ENCODE measurements at places on chromosomes 7 and 10.

GRCh38 chr10:100907773-100908363 is 4.9 kb upstream of the SLF2 start:
- DNase-seq, result no peak

GRCh38 chr10:117175215-117175900 is 21.9 kb upstream of the KCNK18 start:
- no peak for DNase-seq

GRCh38 chr7:32516551-32517100 is 21.3 kb downstream of the AVL9 start:
- peak; percentile 22 for DNase-seq

GRCh38 chr7:105980645-105981396 is 17.8 kb downstream of the CDHR3 start:
- no peak for DNase-seq

- no peak for DNase-seq
These were observed 143.2 kb upstream of the RET start for GRCh38 chr10:42933448-42934340.

DNA sequence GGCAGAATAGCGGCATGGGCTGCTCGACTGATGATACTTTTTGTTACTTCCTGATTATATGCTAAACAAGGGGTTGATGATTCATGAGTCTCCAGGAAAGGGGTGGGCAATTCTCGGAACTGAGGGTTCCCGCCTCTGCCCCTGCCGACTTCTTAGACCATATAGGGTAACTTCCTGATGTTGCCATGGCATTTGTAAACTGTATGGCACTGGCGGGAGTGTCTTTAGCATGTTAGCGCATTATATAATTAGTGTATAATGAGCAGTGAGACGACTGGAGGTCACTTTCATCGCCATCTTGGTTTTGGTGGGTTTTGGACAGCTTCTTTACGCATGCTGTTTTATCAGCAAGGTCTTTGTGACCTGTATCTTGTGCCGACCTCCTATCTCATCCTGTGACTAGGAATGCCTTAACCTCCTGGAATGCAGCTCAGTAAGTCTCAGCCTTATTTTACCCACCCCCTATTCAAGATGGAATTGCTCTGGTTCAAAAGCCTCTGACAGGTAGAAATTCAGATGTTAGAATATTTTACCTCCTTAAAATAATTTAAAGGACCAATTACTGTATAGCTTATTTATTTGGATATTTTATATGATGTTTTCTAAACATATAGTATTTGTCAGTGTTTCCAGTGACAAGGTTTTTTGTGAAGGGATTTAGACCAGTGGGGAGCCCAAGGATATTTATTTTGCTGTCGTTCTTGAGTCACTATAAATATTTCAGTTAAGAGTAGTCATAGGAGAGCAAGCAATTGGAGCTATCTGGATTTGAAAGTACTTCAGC is 90.1 kb upstream of the PIK3CG start:
- no peak for DNase-seq

- DNase-seq, result peak; percentile 58
These were observed 28.4 kb downstream of the CDK6 start for GRCh38 chr7:92808006-92808405.

DNA sequence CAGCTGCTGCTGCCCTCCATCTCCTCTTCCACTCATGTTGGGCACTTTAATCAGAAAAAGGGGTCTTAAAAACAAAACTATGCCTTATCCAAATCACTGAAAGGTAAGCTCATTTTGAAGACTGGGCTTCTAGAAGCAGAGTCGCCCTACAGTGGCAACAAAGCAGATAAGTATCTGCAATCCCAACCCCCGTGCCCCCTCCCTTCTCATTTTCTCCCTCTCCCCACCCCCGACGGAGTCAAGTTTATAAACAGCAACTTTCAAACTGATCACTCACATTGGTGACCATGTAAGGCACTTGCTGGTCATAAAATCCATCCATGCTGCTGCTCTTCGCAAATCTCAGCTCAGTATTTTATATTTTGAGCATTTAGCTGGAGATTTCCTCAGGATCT is 738 bp downstream of the ETV1 start:
- DNase-seq, result no peak

- DNase-seq, result peak; percentile 56
These were observed 1378.7 kb downstream of the XPNPEP1 start for GRCh38 chr10:108544500-108545120.

- DNase-seq, result peak; percentile 65
These were observed 156.6 kb upstream of the LYZL2 start for GRCh38 chr10:30786131-30786530.

DNA sequence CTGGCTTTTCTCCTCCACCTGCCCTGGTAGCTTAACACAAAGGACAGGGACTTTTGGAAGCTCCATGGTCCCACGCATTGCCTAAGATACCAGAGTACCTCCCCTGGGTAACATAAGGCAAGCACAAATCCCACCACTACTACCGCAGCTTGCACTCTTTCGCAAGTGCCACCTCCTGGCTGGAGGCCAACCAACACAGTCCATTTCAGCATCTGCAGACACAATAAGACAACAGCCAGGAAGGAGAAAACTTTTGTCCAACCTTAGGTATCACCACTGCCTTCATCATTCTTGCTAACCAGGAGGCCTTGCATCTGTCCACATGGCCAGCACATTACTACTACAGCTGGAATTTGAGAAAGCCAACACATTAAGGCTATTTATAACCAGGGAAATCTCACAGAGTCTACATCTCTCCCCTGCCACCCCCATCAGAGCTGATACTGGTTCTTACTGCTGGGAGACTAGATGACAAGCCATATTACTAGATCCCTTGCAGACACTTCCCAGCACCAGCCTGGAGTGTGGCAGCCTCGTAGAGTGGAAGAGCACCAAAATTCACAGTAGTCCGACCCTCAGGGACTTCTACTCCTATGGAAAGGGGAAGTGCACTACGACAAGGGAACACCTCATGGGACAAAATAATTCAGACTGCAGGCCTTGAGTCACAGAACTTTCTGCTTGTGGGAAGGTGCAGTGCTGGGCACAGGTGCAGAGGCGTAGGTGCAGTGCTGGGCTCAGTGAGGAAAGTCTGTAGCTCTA is 39.8 kb upstream of the CDK13 start:
- DNase-seq, result peak; percentile 56

DNA sequence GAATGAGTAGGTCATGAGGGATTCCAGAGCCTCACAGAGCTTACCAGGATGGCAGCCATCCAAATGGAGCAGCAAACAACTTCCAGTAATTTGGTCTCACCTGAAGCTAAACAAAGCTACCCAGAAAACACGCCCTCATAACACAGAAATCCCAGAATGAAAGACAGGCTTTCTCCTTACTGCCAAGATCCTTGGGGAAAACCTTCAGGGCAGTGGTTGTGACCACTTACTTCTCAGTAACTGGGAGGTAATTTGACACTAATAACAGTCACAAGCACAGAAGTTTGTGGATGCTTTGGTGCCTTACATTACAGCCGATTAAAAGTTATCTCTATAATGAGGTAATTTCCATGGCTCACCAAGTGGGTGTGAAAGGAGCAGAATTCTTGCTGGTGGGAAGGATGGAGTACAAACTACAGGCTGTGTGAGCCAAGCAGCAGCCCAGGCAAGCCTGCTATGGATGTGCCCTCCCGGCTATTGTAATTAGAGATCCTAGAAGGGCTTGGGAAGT is 10.4 kb downstream of the WDR91 start:
- DNase-seq, result peak; percentile 28

DNA sequence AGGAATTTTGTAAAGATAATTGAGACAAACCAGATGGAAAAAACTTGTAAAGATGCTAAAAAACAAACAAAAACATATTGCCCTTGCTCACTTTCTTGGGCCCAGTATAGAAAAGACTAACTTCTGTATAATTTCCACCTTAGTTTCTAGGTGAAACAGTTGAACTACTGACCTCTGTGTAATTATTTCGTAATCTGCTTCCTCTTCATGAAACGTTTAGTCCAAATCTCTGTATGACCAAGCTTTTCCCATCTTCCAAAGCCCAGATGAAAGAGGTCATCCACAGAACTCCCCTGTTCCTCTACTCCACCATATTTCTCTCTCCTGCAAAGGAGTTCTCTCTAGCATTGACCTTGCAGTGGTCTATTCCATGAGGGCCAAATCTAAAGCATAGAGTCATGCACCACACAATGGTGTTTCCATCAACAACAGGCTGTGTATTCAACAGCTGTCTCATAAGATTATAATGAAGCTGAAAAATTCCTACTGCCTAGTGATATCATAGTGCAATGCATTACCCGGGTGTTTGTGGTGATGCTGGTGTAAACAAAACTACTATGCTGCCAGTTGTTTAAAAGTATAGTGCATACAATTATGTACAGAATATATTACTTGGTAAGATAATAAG is 647.6 kb downstream of the TNS3 start:
- DNase-seq, result peak; percentile 31

- peak; percentile 83 for DNase-seq
These were observed 99.8 kb upstream of the AGBL3 start for GRCh38 chr7:134886353-134887057.

DNA sequence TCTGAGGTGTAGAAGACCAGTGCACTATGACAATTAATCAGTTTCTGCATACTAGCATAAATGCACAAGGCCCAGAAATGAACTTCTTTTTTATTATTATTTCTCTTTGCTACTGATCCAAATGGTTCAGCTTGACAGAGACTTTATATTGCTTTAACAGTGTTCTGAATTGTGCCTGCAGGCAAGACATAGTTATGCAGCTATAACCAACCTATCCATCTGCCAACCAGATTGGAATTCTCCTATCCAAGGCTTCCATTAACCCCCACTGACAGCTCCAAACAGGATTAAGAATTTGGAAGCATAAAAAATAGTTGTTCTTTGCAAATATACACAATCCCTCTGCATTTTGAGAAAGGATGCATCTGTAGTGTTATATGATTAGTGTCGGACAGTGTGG is 98.2 kb downstream of the BTRC start:
- DNase-seq, result no peak

GRCh38 chr10:1613511-1613910 is 123.8 kb downstream of the ADARB2 start:
- no peak for DNase-seq

DNA sequence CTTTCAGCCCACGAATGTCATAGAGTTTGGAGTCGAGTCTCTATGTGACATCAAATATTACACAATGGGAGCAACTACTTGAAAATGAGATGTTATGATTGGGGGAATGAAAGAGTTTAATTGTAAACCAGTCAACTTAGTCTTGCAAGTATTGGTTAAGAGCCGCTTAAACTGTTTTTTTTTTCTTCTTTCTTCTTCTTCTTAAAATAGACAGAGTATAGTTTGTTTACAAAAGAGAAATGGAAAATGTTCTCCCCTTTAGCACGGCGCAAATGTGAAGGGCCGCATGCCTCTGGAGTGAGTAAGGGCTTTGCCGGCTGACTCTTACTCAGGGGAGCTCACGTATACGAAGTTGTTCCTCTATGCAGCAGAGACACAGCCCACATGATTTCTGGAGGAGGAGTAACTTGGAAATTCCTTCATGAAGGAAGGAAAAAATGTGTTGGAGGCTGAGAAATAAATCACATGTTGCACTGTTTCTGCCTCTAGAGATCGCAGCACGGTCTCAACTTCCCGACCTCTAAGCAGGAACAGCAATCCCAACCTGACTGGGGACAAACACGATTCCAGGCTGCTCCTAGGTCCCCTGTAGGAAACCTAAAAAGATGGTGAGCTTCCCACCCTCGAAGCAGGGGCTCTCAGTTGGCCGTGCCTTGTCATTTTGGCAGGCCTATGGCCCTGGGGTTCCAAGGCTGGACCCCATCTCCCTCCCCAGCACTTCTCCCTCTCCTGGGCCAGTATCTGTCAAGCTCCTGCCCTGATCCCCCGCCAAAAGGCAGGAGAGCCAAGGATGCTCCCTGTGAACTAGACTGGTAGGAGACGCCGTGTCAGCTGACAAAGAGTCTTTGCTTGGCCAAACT is 44.8 kb downstream of the MYOF start:
- peak; percentile 100 for DNase-seq

DNA sequence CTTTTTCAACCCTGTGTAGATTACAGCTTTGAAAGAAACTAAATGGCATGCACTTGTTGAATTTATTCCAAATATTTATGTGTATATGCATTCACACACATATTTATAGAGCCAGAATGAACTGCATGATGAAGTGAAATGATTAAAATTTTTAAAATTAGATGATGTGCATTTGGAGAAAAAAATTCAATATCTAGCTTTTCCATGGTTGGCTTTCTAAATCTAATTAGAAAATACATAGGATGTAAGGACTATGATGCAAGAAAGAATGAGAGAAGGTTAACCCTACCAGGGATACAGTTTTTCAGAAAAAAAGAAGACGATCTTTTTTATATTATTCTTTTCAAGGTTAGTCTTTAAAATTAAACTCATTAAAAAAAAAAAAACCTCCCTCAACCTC is 204.5 kb downstream of the TRIL start:
- no peak for DNase-seq

DNA sequence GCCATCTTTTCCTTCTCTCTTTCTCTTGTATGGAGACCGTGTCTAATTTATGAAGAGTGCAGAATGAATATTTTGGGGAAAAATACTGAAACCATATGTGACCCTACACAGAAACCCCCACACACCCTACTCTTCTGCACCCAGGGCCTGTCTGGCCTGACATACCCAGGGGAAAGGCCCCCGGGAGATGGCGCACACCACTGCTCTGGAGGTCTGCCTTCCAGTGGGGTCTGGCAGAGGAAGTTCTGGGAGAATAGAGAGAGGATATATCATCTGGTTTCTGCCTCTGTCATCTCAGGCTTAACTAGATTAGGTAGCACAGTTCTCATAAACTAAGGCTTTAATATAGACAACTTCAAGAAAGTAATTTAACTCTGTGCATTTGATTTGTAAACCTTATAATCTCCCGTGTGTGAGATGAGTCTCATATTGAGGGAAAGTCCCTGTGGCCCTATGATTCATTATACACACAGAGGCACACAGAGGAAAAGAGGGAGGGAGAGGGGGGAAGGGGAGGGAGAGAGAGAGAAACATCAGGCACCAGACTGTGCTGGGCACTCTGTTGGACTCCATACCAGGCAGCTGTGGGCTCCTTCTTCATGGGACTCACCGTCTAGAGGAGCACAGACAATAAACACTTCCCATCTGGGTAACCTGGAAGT is 123.3 kb downstream of the AOAH start:
- peak; percentile 21 for DNase-seq

GRCh38 chr10:68562661-68563570 is 2.8 kb downstream of the TET1 start:
- DNase-seq, result peak; percentile 77

GRCh38 chr10:14953424-14954000 is 384 bp downstream of the DCLRE1C start:
- DNase-seq, result peak; percentile 74

Measured in EH (cell line).